ENCODE measurements at places on chromosomes 7 and 10. TPM values are rescaled to one million over a fixed set of nuclear protein-coding genes. Genes with fewer than 3 reads are reported as not detected.

Gene AKR1C4
- not detected for total RNA-seq

Gene KBTBD2
- total RNA-seq = 35.7 TPM

Gene TFR2
- total RNA-seq = not detected

Gene SUFU
- total RNA-seq = 2.6 TPM

Gene IFIT1B
- total RNA-seq = not detected

Gene MPP7
- total RNA-seq = 0.99 TPM

Gene PVRIG
- not detected for total RNA-seq

Gene OPALIN
- total RNA-seq = not detected

Gene LRMDA
- 1.0 TPM for total RNA-seq

Gene CCL24
- not detected for total RNA-seq

Gene DNAJC12
- total RNA-seq = 1.8 TPM

Gene GIMAP2
- 16.2 TPM for total RNA-seq

Gene NEUROD6
- total RNA-seq = not detected

Gene HABP2
- total RNA-seq = not detected

Gene SH2D4B
- total RNA-seq = not detected

Gene FAM25C
- total RNA-seq = not detected

Gene RPEL1
- 0.17 TPM for total RNA-seq

Gene CRYGN
- total RNA-seq = 0.50 TPM

Gene TWIST1
- 31.2 TPM for total RNA-seq

Gene CNTNAP2
- total RNA-seq = not detected

Gene TMEM213
- not detected for total RNA-seq

Gene TAC1
- under 0.01 TPM for total RNA-seq

Gene VPS37D
- 6.2 TPM for total RNA-seq

Gene OR2A42
- total RNA-seq = not detected

Gene IL6
- total RNA-seq = 22.1 TPM

Gene GDF2
- total RNA-seq = not detected

Gene ASB13
- total RNA-seq = 15.4 TPM

Gene PRRT4
- total RNA-seq = under 0.01 TPM

Gene NKX1-2
- total RNA-seq = not detected

Gene SPDYE16
- 0.17 TPM for total RNA-seq

Gene SEMA3D
- 12.1 TPM for total RNA-seq

Gene FRMD4A
- total RNA-seq = 26.9 TPM

Gene SPDYE11
- not detected for total RNA-seq

Gene ANXA8
- not detected for total RNA-seq

Gene COL13A1
- 6.4 TPM for total RNA-seq

Gene LIPM
- total RNA-seq = not detected

Gene MYO3A
- total RNA-seq = not detected

Gene CUX1
- total RNA-seq = 38.1 TPM

Gene SUN3
- total RNA-seq = not detected

Gene CUL2
- total RNA-seq = 22.8 TPM

Gene ITGA8
- 1.3 TPM for total RNA-seq

Measured in fibroblast of lung (primary cell).